ENCODE measurements at places on chromosomes 6 and 20. TPM values are rescaled to one million over a fixed set of nuclear protein-coding genes. Genes with fewer than 3 reads are reported as not detected.

Gene GPSM3
- total RNA-seq = 38.8 TPM

Gene SSR1
- total RNA-seq = 42.2 TPM

Gene SIRPD
- not detected for total RNA-seq

Gene SRF
- total RNA-seq = 29.7 TPM

Gene SNRNP48
- total RNA-seq = 13.9 TPM

Gene PRL
- not detected for total RNA-seq

Gene NOX3
- total RNA-seq = not detected

All from Peyer's patch (tissue), 4 donors.